DMS153 (cell line): ENCODE measurements at places on chromosomes 1 and 21.
A peak's percentile ranks its signal among the peaks of the same experiment; 100 is the strongest.

DNA sequence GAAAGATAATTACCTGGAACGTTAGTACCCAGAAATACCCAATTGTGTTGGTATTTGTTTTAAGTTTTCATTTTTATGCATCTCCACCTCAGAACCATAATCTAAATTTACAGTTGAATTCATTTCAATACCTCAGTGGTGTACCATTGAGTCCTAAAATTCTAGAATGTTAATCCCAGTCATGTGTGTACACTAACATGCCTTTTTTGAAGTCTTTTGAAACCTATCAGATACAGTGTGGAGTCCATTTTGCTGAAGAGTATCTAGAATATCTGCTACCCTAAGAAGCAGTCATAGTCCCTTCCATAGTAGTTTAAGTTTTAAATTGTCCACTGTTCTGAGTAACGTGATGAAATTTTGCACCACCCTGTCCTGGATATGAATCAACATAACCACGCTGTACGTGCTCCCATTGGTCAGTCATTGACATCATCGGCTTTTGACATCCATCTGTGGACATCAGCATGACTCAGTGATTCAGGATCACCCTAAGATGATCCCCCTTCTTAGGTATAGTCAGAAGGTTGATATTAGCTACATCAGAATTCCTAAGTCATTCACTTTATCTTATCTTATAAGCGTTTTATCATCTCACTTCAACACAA is 7.5 kb upstream of the ASH1L start:
- no peak for DNase-seq

DNA sequence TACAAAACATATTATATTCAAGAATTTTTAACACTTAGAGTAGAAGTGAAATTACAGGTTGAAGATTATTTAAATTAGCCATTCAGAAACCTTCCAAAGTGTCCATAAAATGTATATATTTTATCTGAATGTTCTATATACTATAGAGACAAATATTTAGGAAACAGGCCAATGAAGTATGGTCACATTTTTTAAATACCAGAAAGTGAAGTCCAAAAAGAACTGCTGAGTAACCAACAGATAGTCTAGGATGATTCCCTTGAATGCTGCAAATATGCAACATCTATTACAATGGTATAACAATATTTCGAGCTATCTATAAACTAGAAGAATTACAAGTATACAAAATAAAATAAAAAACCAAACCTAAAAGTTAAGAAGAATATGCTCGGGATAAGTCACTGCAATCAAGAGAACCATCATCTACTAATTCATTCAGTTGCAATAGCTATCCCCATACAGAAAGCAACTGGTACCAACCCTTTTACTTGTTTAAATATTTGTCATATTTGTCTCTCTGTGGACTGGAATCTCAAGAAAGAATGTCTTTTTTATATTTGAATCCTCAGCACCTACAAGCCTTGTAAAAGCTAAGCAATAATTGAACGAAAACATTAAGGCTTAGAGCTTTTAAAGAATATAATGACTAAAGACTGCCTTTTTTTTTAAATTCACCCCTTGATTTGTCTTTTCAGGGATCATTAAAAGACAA is 8.1 kb downstream of the ODF2L start:
- DNase-seq, result no peak

- DNase-seq, result no peak
Observed at GRCh38 chr1:83098131-83098530, 900.8 kb downstream of the TTLL7 start.

GRCh38 chr1:9292361-9293240 is at the start of gene SPSB1:
SPSB1 (plus strand) TSS chr1:9292894; CDS start chr1:9355892, 62,998 bp downstream.
- DNase-seq, result peak; percentile 53

DNA sequence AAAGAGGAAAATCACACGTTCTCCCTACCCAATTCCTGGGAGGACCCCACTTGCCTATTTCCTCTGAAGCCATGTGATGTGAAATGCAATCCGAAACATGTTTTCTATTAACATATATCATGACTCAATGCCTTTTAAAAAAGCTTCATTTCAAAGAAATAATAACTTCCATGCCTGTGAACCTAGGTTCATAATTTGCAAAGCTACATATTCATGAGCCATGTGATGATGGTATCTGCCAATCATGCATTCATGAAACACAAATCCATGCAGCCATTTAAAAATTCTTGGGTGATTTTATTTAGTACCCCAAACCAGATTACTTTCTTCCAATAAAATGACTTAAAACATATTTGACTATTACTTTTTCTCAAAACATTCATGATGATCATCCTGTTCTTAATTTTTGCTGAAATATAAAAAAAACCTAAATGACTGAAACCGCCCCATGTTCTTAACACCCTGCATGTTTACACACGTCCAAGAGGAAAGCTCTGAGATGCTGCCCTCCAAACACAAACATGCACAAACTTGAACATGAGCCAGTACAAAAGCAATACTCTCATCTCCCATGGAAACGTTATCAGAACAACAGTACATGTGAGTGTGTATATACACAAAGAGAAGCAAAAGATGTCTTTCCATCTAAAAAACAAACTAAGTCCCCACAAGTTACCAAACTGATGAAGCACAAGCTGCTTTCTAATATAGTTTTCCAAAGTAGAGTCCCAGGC is 140.1 kb downstream of the TGFBR3 start:
- no peak for DNase-seq

DNA sequence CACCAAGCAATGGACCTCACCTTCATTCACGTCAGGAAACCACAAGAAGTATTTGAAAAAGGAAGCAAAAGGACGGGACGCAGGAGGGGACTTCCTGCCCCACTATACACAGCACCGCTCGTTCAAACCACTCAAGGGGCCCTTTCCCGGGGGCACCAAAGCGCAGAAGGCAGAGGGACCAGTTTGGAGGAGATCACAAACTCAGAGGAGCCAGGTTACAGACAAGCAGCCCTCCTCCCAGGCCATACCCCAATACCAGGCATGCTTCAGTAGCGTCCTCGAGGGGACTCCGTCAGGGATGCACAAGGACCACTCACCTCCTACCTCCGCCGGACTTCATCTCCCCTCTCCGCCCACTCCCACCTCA is 685 bp downstream of the CRTC2 start:
- DNase-seq, result no peak

DNA sequence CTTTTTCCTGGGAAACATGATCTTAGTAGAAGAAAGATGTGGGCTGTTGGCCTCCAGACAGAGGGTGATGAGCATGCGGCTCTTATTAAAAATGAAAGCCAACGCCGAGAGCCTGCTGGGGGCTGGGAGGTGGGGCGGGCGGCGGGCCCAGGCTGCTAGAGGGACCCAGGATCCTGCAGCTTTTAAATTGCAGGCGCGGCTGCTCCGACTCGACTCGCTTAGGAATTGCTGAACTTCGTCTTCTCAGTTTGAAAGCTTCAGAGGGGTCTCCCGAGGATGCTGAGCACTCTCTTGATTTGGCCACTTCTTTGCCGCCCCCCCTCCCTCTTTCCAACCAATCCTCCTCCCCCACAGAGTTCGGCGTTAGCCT is 1.2 kb downstream of the AGPAT3 start:
- DNase-seq, result no peak
